NCI-H146 (cell line): ENCODE measurements at places on chromosomes 16 and 17.
A peak's percentile ranks its signal among the peaks of the same experiment; 100 is the strongest.

- DNase-seq: peak; percentile 32
Measured at GRCh38 chr16:56710181-56710737, 19.7 kb upstream of the NUP93 start.

DNA sequence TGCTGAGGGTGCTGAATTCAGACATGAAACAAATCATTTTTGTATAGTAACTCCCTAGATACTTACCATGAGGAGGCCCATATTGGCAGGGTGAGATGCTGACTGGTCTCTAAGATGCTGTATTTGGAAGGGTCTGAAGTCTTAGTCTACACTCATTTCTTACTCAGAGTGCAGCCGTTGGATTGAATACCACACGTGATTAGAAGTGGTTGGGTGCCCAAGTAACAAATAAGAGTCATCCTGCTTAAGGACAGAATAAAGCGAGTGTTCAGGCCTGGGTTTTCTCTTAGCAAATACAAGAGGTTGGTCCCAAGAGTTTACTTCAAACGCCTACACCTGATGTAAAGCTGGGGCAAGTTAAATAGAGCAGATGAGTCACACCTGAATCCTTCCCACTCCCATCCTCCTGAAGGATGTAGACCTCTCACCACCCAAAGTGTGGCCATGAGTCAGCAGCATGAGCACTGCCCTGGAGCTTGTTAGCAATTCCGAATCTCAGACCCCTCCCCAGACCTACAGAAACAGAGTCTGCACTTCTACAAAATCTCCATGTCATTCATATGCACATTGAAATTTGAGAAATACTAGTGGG is 284.6 kb upstream of the CDH5 start:
- no peak for DNase-seq

DNA sequence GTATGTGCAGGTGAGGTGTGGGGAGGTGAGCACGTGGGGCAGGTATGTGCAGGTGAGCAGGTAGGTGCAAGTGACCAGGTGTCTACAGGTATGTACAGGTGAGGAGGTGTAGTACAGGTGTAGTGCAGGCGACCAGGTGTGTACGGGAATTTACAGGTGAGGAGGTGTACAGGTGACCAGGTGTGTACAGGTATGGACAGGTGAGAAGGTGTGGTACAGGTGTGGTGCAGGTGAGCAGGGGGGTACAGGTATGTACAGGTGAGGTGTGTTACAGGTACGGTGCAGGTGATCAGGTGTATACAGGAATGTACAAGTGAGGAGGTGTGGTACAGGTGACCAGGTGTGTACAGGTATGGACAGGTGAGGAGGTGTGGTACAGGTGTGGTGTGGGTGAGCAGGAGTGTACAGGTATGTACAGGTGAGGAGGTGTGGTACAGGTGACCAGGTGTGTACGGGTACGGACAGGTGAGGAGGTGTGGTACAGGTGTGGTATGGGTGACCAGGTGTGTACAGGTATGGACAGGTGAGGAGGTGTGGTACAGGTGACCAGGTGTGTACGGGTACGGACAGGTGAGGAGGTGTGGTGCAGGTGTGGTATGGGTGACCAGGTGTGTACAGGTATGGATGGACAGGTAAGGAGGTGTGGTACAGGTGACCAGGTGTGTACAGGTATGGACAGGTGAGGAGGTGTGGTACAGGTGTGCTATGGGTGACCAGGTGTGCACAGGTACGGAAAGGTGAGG is 12.8 kb upstream of the DBNDD1 start:
- no peak for DNase-seq

DNA sequence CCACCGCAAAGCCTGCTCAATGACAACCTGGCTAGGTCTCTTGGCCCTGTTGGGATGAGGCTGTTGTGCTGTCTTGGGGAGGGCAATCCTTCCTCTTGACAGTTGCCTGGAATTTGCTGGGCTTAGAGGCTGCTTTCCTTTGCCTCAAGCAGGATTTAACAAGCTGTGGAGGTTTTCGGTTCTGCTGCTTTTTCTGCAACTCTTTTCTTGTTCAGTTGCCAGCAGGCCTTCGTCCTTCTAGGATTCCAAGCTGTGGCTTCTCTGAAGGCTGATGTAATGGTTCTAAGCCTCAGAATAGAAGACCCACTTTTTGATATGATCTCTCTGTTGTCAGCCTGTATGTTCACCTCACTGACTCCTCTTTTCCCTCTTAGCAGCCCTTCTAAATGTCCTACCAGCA is 149.5 kb upstream of the HS3ST4 start:
- DNase-seq: no peak

DNA sequence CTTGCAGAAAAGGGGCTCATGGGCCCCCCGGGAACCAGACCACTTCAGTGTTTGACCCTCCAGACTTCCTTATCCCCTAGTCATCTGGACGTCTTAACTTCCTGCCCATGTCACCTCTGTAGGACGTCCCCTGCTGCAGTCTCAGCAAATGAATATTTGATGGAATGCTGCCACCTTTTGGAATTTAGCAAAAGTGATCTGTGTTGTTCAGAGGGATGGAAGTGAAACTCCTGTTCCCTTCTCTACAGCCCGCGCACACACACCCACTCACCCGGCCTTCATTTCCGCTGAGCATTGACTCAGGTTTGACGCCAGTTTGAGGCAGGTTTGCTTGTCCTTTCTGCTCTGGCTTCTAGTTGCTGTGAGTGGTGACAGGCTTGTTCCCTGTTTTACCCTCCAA is 507.2 kb upstream of the EEF2KMT start:
- DNase-seq: no peak

DNA sequence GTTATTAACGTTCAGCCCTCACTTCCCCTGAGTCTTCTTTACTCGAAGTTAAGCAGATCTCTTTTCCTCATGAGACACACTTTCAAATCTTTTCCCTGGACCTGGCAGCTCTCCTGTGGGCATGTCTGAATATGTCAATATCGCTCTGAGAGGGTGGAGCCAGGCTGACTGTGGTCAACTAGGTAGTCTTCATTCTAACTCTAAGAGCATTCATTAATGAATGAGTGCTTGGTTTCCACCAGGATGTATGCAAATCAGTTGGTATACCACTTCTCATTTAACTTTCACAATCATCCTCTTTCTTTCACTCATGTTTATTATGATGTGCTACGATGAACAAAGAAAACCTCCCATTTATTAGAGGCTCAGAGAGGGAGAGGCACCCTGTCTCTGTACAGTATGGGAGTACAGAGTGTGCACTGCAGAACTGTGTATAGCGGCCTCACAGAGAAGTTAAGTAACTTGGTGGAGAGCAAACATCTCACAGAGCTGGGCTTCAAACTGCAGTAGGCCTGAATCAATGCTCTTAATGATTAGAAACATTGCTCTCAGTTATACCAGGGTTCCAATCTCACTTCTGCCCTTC is 39.9 kb downstream of the OTOA start:
- DNase-seq: no peak

- DNase-seq: no peak
Measured at GRCh38 chr17:27846042-27846655, 45.8 kb upstream of the NOS2 start.

- DNase-seq: peak; percentile 44
Measured at GRCh38 chr17:78269955-78270381, 38.5 kb downstream of the TMEM235 start.

DNA sequence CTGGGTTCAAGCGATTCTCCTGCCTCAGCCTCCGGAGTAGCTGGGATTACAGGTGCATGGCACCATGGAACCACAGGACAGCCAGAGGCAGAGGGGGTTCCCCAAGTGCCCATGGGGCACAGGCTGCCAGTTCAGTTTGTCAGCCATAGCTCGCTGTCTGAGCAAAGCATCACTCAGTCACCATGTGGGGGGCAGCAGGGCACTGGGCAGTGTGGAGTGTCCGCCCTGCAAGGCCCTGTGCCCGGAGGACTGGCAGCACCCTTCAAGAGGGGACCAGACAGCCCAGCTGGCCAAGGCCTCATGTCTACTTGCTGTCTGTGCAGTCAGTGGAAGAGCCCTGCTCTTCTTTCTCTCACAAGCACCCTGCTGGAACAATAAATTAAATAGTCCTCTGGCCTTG is 6.4 kb downstream of the ALYREF start:
- no peak for DNase-seq

DNA sequence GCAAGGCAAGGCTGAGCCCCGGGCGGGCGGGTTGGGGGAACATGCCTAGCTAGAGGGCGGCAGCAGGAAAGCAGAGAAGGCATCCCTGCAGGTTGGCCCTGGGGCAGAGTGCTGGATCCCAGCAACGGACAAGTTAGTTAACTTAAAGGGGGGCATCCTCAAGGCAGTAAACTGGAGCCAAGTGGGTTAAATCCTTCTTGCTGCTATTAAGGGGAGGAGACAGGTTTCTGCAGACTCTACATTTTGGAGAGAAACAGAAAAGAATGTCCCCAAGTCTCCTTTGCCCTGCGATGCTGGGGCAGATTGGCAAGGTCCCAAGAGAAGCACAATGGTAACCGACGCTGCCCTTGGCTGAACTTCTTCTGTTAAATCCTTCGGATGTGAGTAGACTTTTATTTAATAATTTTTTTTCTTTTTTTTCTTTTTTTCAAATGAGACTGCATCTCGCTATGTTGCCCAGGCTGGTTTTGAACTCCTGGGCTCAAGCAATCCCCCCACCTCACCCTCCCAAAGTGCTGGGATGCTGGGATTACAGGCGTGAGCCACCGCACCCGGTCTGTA is 14.0 kb downstream of the ATP5PD start:
- peak; percentile 33 for DNase-seq

- peak; percentile 18 for DNase-seq
Measured at GRCh38 chr16:80948886-80949493, 57.7 kb downstream of the CMC2 start.

DNA sequence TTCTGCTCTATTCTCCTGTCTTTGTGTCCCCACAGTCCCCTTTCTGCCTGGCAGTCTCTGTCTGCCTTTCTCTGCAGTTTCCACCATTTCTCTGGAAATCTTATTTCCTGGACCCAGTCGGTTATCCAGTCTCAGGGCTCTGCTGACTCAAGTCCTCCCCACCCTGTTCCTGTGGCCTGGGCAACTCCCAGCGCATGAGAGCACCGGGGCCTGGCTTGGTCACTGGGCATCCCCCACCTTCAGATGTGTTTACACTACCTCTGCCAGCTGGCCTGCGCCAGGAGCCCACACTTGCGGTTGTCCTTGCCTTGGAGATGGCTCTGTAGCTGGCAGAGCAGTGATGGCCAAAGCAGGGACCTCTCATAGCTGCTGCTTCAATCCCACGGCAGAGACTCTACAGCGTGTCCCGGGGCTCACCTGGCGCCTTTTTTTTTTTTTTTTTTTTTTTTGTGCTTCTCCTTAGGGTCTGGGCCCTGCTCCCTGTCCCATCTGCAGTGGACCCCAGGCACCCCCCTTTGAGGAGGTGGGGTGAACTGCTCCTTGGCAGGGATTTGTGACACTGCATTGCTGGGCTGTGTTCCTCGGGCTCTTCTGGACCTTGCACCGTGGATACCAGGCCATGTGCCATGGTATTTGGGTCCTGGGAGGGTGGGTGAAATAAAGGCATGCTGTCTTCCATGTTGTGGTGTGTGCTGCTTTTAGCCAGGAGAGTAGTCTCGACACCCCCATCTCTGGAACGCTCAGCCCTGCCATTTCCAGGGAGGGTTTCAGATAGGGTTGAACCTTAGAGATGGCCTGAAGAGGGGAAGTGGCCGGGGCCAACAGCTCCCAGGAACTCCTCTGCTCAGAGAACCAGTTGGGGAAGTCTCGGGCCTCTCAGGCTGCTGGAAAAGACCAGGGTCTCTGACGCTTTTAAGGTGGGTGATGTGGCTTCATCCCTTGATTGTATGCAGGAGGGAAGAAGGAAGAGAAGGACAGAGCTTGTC is 17.5 kb downstream of the GUCY2D start:
- no peak for DNase-seq

GRCh38 chr16:7314163-7314562 is 18.5 kb upstream of the RBFOX1 start:
- no peak for DNase-seq

- no peak for DNase-seq
Measured at GRCh38 chr17:71899317-71899716, 221.5 kb upstream of the SOX9 start.

DNA sequence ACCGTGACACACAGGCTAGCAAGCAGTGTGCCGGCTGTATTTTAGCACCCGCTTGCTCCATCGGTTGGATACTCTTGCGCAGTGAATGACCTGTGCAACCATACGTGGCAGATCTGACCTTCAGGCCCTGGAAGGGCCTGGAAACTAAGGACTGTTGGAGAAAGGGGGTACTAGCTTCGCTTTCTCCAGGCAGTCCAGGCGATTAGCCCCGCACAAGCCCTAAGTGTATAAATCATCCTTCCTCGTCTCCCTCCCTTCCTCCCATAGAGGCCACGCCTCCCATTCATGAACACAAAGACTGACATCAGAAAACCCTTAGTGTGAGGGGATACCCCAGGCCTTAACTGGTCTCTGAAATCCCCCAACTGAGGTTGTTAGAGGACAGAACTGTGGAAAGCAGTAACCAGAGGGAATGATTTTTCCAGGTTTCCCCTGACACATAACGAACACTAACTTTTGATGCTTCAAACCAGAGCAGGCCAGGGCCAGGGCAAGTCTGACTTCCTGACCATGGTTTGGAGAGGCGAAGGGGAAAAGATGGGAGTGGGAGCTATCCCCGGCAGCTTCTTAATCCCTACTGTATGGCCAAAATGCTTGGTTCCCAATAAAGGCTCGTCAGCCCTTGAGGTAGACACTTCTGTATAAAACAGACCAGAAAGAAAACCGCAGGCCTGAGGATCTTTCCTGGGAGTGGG is 1.4 kb upstream of the DYNLL2 start:
- no peak for DNase-seq

- no peak for DNase-seq
Measured at GRCh38 chr17:1031711-1032110, 34.8 kb downstream of the TIMM22 start.

GRCh38 chr17:28684963-28685362 is 23.0 kb downstream of the SUPT6H start:
- DNase-seq: no peak

GRCh38 chr16:86925067-86925791 is 346.9 kb downstream of the FOXL1 start:
- DNase-seq: no peak

DNA sequence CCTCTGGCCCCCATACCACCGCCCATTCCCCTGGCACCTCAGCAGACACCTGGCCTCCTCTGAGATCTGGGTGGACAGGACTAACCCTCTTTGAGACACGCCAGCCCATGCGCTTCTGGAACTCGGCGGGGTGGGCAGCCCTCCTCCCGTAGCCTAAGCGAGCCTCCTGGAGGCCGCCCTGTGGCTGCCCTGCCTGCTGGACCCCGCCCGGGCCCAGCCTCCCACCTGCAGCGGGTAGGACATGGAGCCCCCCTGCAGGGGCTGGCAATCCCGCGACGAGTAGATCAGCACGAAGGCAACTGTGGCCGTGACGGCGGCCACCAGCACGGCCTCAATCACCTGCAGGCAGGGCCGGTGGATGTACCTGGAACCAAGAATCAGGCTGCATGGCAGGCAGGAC is 8.2 kb upstream of the CCDC154 start:
- no peak for DNase-seq

DNA sequence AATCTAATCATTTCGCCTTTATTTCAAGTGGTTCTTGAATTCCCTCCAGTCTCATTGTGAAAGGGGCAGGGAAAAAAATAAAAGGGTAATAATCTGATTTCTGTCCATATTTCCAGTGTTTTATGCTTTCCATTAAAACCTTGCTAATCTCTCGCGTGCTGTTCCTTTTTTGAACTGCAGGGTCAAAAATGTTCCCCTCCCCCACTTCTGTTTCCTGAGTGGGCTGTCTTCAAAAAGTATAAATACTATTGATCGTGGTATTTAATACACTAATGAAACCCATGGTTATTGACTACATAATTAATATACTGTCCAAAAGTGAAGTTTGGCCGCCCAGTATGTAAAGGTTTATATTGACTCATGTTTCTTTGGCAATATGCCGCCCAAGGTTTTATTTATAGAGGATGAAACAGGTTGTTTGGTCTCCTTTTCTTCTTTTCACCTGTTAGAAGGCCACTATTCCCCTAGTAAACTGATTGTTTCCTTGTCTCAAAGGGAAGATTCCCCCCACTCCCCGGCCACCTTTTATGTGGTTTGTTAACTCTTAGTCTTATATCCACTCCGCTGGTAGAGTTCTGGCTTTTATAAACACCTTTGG is 69.7 kb downstream of the RPA1 start:
- no peak for DNase-seq
